ENCODE measurements at places on chromosomes 5 and 9.
A peak's percentile ranks its signal among the peaks of the same experiment; 100 is the strongest.

DNA sequence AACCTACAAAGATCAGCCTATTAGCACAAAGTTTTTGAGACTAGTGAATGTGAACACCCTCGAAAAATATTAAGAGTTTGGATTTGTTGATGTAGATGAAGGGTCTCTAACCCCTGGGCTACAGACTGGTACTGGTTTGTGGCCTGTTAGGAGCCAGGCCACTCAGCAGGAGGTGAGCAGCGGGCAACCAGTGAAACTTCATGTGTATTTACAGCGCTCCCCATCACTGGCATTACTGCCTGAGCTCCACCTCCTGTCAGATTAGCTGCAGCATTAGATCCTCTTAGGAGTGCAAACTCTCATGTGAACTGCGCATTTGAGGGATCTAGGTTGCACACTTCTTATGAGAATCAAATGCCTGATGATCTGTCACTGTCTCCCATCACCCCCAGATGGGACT lies 11.2 kb upstream of the PAM start:
- no peak for DNase-seq

GRCh38 chr5:52684051-52684450 lies 103.7 kb upstream of the ITGA1 start:
- DNase-seq = no peak

GRCh38 chr5:411728-412127 lies 31.2 kb upstream of the EXOC3 start:
- no peak for DNase-seq

GRCh38 chr9:137276473-137277328 lies 825 bp upstream of the TOR4A start:
- no peak for DNase-seq

- DNase-seq = no peak
These were observed 21.7 kb downstream of the EXOSC2 start for GRCh38 chr9:130715270-130715669.

DNA sequence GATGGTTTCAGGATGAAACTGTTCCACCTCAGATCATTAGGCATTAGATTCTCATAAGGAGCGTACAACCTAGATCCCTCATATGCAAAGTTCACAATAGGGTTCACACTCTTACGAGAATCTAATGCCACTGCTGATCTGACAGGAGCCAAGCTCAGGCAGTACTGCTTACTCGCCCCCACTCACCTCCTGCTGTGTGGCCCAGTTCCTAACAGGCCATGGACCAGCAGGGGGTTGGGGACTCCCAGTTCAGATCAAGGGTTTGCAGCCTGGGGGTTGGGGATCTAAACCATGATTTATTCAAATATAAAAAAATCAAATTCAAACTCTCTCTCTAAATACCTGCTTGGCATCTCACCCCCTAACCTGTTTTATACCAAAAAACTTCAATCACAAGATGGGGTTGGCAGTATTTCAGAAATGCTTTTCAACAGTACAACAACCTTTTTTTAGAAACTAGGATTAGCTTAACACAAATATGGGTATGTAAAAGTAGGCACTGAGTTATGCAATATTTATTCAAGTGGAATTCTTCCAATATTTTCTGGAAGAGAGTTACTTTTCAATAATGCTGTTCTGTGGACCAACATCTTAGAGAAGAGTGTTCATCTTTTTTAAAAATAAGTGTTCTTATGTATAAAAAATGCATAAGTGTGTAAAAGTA lies 30.1 kb upstream of the SLC12A2 start:
- no peak for DNase-seq

DNA sequence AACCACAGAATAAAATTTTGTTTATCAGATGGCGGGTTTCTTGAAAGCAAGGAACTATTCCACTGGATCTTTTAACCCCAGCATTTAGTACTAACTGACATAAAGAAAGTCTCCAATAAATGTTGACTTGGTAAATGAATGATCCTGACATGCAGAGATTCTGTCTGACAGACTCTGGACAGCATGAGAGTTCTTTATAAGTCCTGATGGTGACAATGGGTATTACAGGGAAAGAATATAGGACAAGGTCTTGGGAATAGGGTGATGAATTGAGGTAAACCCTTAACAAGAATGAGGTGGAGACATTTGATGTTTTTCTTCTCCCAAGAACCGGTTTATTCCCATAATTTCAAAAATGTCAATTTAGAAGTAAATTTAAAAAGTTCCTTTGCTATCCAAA lies 453.9 kb downstream of the TUSC1 start:
- no peak for DNase-seq

- no peak for DNase-seq
These were observed 115.6 kb upstream of the RETREG1 start for GRCh38 chr5:16732356-16732755.

GRCh38 chr5:173742432-173742816 lies 126.0 kb upstream of the BOD1 start:
- DNase-seq = no peak

GRCh38 chr9:22114956-22115355 lies 105.9 kb upstream of the CDKN2B start:
- DNase-seq = no peak

DNA sequence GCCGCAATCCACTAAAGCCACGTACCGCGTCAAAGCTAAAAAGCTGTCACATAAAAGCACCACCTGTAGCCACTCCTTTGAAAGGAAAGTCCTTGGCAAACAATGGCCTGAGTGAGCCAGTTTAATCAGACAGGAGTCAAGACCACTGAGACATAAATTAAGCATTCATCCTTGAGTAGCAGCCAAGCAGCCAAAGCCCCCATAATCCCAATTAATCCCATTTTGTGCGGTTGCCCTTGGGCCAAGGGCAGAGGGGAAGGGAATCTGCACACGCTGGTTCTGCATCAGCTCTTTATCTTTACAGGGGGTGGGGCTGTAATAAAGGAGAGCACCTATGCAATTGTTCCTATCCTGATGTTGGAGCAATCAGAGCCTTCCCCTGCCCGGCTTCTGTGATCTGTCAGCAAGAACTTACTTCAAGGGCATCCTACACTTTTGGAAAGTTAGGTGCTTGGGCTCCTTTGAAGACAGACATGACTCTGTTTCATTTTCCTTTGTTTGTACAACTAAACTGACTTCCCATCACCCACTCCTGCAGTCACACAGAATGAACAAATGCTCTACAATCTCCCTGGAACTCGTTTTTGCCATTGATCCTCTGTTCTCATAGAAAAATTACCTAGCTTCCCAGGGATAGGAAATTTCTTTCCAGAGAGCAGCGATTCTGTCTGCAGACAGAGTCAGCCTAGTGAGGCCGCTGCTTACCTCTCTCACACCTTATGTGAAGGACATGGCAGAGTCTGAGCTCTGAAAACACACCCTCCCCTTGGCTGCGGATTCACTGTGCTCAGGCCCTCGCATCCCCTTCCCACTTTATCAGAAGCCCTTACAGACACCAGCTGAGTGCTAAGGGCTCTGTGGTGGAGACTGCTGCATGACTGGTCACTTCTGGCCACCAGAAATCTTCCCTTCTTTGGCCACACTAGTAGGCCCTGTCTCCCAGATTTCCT lies 116.2 kb upstream of the TBCA start:
- DNase-seq = peak; percentile 38

GRCh38 chr9:124623966-124624734 lies 117.0 kb upstream of the NR5A1 start:
- DNase-seq = no peak

DNA sequence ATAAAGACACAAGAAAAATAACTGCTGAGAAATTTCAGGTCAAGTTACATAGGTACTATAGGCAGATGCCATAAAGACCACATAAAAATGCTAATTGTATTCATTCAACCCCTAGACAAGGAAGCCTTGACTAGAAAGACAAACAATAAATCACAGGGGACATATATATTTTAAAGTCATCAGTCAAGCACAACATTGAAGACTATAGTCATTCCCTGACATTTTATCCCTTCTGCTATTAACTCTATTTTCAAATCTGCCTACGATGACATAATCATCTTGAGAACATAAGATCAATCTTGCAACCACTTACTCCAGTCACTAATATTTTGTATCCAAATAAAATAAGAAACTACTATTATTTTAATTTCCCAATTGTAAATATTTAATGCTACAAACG lies 38.3 kb downstream of the FAM13B start:
- no peak for DNase-seq

DNA sequence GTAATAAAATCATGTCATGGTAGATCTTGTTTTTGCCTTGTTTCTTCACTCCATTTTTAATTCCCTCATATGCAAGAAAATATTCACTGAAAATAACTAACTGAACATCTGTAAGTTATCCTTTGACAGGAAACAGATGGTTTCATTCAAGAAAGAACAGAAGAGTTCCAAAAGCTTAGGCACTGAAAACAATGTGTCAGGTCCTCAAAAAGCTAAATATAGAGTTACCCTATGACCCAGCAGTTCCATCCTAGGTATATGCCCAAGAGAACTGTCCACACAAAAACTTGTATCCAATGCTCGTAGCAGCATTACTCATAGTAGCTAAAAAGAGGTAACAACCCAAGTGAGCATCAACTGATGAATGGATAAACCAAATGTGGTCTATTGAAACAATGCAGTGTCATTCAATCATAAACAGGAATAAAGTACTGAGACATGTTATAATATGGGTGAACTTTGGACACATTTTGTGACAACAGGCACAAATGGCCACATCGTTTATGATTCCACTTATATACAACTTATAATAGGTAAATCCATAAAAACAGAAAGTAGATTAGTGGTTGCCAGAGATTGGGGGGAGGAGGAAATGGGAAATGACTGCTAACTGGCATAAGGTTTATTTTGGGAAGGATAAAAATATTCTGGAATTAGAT lies 231.0 kb downstream of the FRMD3 start:
- no peak for DNase-seq

DNA sequence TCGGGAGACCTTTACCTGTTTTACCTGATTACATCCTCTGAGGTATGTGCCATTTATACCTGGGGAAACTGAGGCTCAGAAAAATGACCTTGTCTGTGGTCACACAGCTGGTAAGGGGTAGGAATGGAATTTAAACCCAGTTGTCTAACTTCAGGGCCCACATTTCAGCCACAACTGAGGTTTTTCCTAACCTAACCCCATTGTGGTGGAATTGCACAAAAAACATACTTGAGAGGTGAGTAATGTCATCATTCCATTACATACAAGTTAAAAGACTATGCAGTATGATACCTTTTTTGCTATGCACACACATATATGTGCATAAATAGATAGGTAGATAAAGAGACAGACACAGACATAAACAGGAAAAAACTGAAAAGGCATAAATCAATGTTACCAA lies 14.1 kb downstream of the FGF1 start:
- no peak for DNase-seq

DNA sequence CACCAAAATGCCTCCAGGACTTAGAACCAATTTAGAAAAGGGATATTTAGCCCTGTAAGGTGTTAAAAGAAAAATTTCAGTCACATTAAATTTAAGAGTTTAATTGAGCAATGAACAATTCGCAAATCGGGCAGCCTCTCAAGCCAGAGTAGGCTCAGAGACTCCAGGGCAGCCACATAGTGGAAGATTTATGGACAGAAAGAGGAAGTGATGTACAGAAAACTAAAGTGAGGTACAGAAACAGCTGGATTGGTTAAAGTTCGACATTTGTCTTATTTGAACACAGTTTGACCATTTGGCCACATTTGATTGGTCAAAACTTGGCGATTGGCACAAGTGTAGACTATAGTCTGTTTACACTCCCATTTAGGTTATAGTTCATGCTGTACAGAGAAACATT lies 525.9 kb upstream of the ZNF608 start:
- no peak for DNase-seq

DNA sequence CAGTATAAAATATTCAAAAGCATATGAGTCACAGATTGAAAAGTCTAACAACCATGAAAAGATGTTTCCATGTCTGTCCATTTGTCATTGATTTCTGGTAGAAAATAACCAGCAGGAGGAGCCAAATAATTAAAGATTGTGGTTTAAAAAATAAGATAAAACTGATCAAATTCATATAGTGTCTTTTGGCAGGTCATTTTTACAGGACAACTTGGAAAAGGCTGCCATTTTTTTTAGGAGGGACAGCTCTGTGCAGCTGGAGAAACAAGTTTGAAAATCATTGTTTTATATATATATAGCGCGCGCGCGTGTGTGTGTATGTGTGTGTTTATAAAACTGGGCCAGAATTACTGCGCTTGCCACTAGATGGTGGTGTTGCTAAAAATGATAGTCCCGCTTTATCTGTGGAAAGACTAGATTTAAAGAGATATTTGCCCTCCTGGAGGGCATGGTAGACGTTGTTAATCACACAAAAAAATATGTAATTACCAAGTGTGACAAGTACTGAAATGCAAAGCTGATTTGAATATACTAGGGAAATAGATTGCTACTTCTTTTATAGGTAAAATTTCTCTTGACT lies 1.3 kb upstream of the TRMO start:
- DNase-seq = peak; percentile 55

- no peak for DNase-seq
These were observed 223.7 kb upstream of the NFIL3 start for GRCh38 chr9:91647371-91647770.

GRCh38 chr5:176994460-176995121 lies 12.0 kb downstream of the UIMC1 start:
- DNase-seq = no peak

DNA sequence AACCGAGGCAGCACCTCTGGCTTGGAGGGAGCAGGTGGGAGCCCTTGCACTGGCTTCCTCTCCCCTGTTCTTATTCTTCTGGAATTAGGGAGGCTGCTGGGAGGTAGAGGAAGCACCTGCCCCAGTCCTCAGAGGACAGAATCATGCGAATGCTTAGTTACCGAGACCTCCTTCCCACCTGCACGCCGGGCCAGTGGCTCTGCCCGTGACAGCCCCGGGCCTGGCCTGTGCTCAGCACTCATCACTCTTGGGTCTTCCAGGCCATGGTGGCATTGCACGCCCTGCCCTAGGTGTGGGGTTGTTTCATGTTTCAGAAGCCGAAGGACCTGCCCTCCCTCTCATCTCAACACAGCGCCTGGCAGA lies 45.3 kb upstream of the NKD2 start:
- no peak for DNase-seq

GRCh38 chr9:122370869-122371755 lies at the start of gene PTGS1:
TSS of gene PTGS1 (plus strand) at chr9:122371024. CDS start at chr9:122371085, 61 bp downstream.
- DNase-seq = peak; percentile 81

DNA sequence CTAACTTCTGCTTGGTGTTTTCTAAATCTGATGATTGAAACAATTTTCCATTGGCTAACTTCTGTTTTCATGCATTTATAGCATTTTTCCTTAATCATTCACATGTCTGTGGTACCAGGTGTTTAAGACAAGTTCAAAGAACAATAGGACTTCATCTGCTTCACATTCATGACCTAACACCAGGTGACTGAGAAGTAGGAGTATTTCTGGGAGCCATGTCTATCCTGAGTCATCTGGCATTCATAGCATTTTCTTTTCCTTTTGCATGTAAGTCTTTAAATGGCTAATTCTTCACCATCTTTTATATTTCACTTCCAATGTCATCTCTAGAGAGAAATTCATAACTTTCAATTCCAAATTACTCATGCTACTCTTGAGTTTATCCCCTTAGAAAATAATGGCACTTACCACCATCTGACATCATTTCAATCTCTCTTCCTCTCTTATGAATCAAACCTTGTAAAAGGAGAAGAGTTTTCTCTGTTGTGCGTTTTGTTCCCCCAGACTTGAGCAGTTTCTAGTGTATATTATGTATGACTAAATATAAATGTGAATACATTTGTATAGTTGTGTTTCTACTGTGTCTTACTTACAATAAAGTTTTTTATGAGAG lies 1196.1 kb upstream of the CDH9 start:
- DNase-seq = no peak
